Stimulated activated CD8-positive, alpha-beta memory T cell treated with anti-CD3 and anti-CD28 coated beads, Interleukin-4, amount 100 ng/mL, for 1 hour (primary cell): ENCODE measurements at places on chromosomes 12 and 14.
A peak's percentile ranks its signal among the peaks of the same experiment; 100 is the strongest.

GRCh38 chr14:90677484-90678050 lies 138.7 kb downstream of the TTC7B start:
- DNase-seq, result no peak

GRCh38 chr12:72839696-72840095 lies 567.5 kb downstream of the TRHDE start:
- no peak for DNase-seq

DNA sequence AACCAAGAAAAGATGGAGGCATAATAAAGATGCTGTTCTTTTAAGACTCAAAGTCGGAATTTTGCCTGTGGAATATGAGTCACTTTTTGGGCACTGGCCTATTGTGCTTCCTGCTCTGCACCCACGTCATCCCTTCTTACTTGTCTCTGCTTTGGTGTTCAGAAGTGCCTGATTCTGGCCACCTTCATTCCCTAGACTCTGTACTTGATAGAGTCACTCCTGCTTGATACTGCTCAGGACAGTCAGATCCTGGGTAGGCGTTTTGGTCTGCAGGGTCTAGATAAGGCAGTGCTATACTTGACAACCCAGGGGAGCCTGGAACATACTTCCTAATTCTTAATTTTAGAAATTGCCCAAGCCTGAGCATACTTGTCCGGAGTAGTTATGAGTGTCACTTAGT lies 1.9 kb downstream of the LRRK2 start:
- no peak for DNase-seq

DNA sequence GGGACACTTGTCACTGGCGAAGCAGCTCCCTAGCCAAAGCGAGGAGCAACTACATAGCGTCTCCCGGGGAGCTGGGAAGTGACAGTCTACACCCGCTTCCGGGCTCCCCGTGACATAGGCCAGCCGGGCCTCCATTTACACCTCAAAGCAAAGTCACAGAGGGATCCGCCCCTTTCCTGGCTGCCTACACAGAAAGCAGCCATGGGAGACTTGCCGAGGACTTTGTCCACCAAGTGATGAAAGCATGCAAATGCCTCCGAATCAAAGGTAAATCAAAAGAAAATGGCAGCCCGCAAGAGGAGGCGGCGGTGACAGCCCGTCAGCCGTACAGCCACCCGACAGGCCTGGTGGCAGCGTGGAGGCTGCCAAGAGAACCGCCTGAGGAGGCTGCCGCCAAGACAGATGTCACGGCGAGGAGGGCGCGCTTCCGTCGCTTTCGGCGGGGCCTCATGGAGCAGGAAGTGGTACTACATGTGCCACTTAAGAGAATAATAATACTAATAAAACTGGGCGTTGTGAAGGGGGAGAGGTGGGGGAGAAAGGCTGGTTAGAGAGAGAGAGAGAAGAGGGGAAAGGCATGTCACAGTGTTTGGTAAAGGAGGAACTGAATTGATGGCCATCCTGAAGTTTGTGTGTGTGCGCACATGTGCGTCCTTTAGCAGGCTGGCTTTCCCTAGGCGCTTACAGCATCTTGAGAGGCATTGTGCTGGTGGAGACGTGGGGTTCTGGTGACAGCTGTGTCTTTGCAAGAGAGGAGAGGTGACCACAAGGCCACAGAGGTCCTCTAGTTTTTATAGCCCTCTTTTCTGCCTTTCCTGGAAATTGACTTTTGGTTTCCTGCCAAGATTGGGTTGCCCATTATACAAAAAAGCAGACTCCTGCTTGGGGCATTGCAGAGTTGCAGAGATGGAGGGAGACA lies 661.7 kb downstream of the VRK1 start:
- peak; percentile 63 for DNase-seq

- no peak for DNase-seq
Observed at GRCh38 chr12:41930866-41931437, 213.7 kb downstream of the GXYLT1 start.

- DNase-seq, result no peak
Observed at GRCh38 chr14:30085943-30086342, 158.3 kb upstream of the PRKD1 start.

DNA sequence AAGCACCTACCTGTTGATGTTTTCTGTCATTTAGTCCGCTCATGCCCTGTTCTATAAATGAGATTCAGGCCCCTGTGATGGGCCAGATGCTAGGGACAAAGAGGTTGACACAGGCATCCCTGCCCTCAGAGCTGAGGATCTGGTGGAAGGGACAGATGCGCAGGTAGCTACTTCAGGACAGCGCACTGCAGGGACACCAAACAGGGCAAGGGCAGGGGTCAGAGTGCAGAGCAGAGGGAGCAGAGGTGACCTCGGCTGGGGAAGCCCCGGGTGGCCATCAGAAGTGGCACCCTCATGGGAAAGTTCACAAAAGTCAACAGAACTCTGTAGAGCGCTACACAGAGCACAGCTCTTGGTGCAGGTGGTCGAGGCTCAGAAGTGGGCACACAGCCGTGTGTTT lies 5.6 kb upstream of the PNMA1 start:
- no peak for DNase-seq

DNA sequence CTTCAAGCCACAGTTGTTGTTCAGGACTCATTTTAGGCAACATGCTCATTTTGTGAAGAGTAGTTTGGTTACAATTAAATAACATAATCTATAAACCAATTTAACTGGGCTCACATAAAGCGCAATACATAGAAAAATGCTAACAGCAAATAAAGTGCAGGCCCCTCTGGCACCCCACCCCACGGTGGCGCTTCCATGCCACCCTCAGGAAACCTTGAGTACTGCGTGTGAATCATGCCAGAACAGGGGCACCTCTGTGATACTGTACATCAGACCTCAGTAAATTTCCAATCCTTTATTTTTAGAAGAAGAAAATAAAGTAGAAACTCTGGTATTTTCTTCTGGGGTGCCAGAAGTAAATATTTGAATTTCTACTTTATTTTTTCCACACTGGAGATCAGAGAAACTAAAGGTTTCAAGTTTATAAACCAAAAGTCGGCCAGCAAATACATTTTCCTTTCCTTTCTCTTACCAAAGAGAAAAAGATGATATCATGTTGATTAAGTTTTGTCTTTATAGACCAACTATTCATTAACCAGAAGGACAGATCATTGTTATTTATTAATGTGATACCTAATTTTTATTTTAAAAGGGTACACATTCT lies 316.8 kb downstream of the PAWR start:
- no peak for DNase-seq

GRCh38 chr14:37187294-37187693 lies 10.4 kb upstream of the MIPOL1 start:
- no peak for DNase-seq

- no peak for DNase-seq
Observed at GRCh38 chr12:118055144-118055557, 5.8 kb downstream of the WSB2 start.

- DNase-seq, result no peak
Observed at GRCh38 chr14:101072945-101073597, 169.5 kb upstream of the RTL1 start.

- no peak for DNase-seq
Observed at GRCh38 chr12:55682087-55682796, 25.5 kb downstream of the ITGA7 start.
